ENCODE measurements at places on chromosomes 2 and 18. TPM values are rescaled to one million over a fixed set of nuclear protein-coding genes. Genes with fewer than 3 reads are reported as not detected.

- no peak for DNase-seq
Observed at GRCh38 chr2:219087361-219087760, 26.6 kb upstream of the IHH start.

The TSPYL6 gene
- total RNA-seq, result not detected

The ZNF396 gene
- 1.3 TPM for total RNA-seq

GRCh38 chr2:126765395-126765794, 109.4 kb downstream of the GYPC start:
- DNase-seq, result no peak

- no peak for DNase-seq
Observed at GRCh38 chr18:12840382-12840781, 43.7 kb downstream of the PTPN2 start.

The MRO gene
- total RNA-seq, result not detected

GRCh38 chr2:75994759-75995158, 284.0 kb upstream of the GCFC2 start:
- DNase-seq, result no peak

DNA sequence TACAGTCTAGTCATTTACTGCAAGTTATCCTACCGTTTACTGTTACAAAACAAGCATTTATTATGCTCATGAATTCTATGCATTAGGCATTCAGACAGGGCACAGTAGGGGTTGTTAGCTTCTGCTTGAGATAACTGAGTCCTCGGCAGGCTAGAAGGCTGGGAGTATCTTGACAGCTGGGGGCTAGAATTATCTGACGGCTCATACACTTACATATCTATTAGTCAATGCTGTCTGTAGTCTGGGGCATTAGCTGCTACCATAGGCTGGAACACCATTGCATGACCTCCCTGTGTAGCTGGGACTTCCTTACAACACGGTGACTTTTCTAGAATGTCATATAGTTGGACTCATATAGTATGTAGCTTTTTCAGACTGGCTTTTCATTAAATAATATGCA, 61.9 kb upstream of the ALK start:
- DNase-seq, result no peak

GRCh38 chr2:170457742-170458141, 257.4 kb upstream of the SP5 start:
- no peak for DNase-seq

- no peak for DNase-seq
Observed at GRCh38 chr2:79711098-79711497, 198.2 kb downstream of the CTNNA2 start.

The DLX1 gene
- not detected for total RNA-seq

DNA sequence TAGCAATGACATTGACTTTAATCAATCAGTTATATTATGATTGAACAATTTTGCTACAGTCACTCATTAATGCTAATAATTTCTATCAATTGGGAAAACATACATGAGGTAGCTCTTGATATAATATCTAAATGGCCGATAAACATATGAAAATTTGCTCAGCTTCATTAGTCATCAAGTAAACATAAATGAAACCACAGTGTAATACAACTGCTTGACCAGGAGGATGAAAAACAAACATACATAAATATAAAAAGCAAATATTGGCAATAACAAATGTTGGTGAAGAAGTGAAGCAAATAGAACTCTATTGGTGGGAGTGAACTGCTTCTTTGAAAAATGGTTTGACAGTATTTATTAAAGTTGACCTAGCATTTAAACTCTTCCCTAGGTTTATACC, 130.9 kb downstream of the ASXL3 start:
- DNase-seq, result no peak

- peak; percentile 56 for DNase-seq
Observed at GRCh38 chr2:205482399-205483081, 199.8 kb upstream of the NRP2 start.

GRCh38 chr2:88165332-88166003, 4.7 kb upstream of the THNSL2 start:
- DNase-seq, result no peak

DNA sequence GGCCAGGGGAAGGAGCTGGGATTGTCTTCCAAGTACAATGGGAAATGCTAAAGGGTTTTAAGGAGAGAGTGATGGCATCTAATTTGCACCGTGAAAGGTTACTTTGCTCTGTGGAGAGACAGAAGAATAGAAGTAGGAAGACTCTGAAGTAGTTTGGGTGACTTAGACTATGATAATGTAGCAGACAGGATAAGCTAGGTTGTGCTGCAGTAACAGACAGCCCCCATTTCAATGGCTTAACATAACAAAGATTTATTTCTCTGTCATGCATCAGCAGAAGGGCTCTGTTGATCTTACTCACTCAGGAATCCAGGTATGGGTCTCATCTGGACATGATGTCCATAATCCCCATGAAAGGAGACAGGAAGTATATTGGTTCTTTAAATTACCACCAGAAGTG, 26.4 kb downstream of the GNLY start:
- DNase-seq, result no peak

DNA sequence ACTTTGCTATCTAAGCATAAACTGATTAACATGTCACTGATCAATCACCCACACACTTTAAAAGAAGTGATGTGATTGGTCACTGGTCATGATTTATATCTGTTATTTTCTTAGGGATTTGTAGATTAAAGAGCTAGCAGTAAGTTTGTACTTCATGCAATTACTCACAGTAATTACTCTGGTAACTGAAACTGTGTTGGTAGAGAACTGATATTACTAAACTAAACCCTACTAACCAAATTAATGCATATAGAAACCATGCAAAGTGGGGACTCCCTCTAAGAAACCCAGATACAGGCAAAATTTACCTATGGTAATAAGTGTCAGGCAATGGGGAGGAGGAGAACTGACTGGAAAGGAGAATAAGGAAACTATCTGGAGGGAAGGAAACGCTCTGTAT, 44.8 kb upstream of the C2orf15 start:
- no peak for DNase-seq

The LIPG gene
- total RNA-seq, result 0.86 TPM

The CFAP65 gene
- not detected for total RNA-seq

Data from fibroblast of villous mesenchyme (primary cell).